ENCODE measurements at places on chromosomes 16 and 17.

DNA sequence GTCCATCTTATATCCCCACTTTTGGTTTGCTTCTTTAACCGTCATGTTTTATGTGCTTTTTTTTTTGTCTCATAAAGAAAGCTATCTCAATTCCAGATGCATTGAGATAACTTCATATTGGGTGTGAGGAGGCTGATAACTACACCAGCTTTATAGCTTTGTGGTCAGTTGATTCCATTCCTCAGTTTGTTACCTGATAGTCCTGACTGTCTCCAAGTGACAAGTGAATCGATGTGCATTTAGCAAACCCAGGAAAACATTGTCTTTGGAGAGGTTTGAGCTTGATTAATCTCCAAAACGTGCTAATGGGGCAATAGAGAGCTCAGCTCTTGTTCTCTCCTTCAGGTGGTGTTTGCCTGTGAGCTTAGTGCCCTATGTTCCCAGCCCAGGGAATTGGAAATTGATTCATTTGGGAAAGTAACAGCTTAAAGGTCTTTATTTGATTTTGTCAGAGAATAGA lies 22.7 kb downstream of the HS3ST3B1 start:
- DNase-seq = no peak

DNA sequence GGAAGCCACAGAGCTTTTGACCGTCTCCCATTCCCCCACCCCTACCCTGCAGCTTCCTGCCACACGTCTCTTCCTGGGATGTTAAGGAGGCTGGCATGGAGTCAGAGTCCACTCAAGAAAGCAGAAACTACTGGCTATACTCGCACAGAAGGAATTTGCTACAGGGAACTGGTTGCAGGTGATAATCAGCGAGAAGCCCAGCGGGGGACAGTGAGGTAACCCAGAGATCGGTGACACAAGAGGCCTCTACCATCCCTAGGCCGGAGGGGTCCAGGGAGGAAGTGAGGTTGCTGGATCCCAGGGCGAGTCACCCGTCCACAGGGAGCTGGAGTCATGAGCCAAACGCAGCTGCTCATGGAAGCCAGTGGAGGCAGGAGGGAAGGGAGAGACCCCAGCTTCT lies 93.7 kb downstream of the SDK2 start:
- DNase-seq = no peak

DNA sequence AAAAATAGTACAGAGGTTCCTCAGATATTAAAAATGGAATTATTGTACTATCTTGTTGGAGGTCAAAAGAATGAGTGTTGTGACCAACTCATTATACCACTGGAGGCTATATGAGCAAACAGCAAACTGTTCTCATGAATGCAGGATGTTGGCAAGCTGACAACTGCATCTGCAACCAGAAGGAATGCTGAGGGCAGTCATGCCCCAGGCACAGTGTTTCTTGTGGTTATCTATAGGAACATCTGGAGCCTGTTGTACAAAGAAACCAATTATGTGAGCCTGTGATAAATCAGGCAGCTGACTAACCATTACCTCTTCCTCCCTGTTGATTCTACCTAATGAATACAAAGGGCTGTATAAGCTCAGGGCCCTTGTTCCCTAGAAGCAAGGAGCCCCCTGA lies 2057.1 kb downstream of the TP53TG3F start:
- DNase-seq = no peak

GRCh38 chr17:28878981-28879380 lies 18.6 kb downstream of the FLOT2 start:
- no peak for DNase-seq

DNA sequence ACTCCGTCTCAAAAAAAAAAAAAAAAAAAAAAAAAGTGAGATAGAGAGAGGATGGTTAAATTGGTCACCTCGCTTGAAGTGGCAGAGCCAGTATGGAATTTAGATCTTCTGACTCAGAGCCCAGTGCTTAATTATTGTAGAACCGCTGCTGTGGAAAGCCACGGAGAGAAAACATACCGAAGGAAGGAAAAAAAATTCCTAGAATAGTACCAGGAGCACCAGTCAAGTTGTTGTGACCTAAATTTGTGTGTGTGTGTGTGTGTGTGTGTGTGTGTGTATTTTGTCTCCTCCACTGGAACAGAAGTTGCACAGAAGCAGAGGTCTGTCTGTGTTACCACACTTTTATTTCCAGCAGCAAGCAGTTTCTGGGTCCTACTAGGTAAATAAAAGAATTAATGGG lies 10.6 kb upstream of the NUP85 start:
- no peak for DNase-seq

GRCh38 chr16:20147091-20147490 lies 73.4 kb upstream of the GPR139 start:
- DNase-seq = no peak

DNA sequence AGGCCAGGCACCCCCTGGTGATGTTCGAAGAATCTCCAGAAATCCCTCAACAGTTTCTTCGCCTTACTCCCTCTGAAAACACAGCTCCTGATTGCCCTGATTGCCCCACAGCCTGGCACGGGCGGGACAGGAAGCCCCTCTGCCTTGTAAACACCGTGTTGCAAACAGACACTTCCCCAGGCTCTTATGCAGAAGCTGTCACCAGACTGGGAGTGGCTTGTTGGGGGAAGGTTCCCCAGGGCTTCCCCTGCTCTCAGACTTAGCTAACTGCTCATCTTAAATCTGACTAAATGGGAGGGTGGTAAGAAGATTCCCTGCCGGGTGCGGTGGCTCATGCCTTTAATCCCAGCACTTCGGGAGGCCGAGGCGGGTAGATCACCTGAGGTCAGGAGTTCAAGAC lies 11.2 kb downstream of the PIK3R5 start:
- peak; percentile 68 for DNase-seq

DNA sequence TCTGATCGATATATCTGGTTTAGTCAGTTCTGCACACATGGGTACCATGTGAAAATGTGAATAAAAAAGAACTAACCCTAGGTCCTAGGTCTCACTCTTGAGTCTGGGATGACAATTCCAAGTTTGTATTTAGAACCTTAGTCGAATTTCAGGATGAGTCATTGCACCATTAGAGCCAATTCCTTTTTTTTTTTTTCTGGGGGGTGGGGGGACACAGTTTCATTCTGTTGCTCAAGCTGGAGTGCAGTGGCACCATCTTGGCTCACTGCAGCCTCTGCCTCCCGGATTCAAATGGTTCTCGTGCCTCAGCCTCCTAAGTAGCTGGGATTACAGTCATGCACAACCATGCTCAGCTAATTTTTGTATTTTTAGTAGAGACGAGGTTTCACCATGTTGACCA lies 41.6 kb downstream of the SPAG9 start:
- DNase-seq = no peak

GRCh38 chr17:17354560-17355349 lies 51.6 kb downstream of the NT5M start:
- peak; percentile 76 for DNase-seq

GRCh38 chr16:89828199-89828869 lies at the start of gene SPIRE2:
Gene SPIRE2, plus strand, starts transcription at chr16:89828475. Its CDS starts 76 bp downstream, at chr16:89828551.
- peak; percentile 68 for DNase-seq

GRCh38 chr16:66120656-66121055 lies 245.8 kb upstream of the CDH5 start:
- DNase-seq = no peak

GRCh38 chr17:32553168-32553567 lies 66.4 kb downstream of the CDK5R1 start:
- no peak for DNase-seq
